ENCODE measurements at places on chromosomes 2 and 18. TPM values are rescaled to one million over a fixed set of nuclear protein-coding genes. Genes with fewer than 3 reads are reported as not detected.

Gene NEB
- 1.9 TPM for total RNA-seq

Gene CNPPD1
- 64.0 TPM for total RNA-seq

Gene CFAP221
- total RNA-seq: 26.3 TPM

Gene ALPG
- 0.49 TPM for total RNA-seq

Gene ARPC2
- total RNA-seq: 357 TPM

Gene SIX3
- not detected for total RNA-seq

Gene PLCD4
- total RNA-seq: 1.0 TPM

- no peak for DNase-seq
Measured at GRCh38 chr2:217790195-217790594, 212.6 kb downstream of the TNS1 start.

- no peak for DNase-seq
Measured at GRCh38 chr18:78144669-78145068, 834.9 kb upstream of the SALL3 start.

DNA sequence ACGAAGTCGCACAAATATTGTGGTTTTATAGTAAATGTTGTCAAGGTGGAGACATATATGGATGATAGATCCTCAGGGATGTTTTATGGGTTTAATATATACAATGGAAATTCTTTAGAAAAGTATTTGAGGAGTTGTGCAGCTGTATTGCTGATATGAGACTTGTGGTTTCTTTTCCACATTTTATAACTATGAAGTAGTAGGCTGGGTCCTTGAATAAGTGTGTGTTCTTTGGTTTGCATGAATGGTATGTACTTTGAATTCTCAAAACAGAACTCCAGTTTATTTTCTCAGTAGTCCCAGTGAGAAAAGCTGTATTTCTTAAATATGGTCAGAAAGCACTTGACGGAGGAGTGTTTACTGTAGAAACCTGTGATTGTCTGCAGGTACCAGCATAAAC, 42.4 kb downstream of the PLCL1 start:
- no peak for DNase-seq

DNA sequence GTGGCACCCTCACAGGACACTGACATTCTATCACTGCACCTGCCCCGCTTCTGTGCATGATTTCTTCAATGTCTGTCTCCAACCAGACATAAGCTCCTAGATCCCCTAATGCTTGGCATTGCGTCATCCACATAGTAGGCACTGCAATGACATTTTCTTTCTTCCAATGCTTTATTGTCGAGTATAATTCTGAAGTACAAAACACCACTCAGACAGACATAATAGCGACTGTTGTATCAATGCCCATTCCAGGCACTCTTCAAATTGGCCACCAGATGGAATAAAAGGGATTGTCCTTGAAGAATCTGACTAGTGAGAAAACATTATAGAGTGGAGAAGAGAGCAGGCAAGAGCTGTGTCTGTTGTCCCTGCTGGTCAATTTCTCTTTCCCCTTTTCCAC, 89.0 kb downstream of the LPIN1 start:
- DNase-seq: no peak

DNA sequence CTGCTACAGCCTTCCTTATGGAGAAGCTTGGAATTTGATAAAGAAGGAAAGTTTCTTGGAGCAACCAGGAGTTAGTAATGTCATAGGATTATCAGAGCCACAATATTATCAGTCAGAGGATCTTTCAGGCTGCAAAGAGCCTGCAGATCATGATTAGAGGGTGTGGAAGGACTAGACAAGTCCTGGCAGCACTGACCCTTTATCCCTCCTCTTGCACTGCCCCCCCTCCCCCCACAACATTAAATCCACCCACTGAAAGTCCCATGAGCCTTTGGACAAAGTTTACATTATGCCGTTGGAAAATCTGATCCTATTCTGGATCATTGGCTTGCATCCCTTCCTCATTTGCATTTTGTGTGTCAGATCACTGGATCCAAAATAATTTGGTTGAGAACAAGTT, 18.7 kb upstream of the IMPA2 start:
- no peak for DNase-seq

GRCh38 chr18:10059610-10060468, 146.0 kb downstream of the VAPA start:
- no peak for DNase-seq

DNA sequence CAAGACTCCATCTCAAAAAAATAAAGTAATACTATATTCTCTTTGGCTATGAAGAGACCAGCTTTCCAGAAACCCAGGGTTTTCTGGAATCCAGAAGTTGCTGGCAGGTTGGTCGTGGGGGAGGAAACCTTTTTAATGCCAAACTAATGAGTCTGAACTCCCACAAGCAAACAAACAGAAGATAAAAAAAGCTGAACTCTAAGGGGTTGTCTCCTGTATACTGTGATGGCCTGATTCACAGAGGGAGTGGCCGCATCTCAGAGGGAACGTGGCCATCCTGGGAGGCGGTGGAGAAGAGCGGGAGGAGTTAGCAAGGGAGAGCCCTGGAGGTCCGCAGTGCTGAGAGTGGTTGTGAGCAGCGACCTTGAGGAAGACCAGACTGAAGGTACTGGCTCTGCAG, 36.1 kb downstream of the LIMS1 start:
- DNase-seq: no peak

GRCh38 chr2:136135921-136136906, 18.3 kb upstream of the CXCR4 start:
- no peak for DNase-seq

GRCh38 chr18:46702471-46702870, 45.5 kb upstream of the LOXHD1 start:
- DNase-seq: no peak

DNA sequence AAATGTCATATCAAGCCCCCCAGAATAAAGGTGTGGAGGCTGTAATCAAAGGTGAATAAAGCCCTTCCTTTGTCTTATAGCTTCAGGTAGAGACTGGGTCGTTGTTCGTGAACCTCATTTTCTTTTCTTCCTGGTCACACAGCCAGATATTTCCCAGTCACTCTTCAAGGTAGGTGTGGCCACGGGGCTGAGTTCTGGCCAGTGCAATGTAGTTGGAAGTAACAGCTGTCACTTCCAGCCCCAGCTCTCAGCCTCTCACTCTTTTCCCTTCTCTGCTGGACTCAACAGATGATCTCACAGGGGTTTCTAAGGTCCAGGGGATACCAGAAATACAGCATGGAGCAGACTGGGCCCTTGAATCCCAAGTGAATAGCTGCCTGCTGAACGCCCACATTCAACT, 15.8 kb upstream of the TRPM8 start:
- DNase-seq: no peak

GRCh38 chr18:8756571-8756970, 51.2 kb downstream of the MTCL1 start:
- no peak for DNase-seq

- DNase-seq: no peak
Measured at GRCh38 chr2:16257322-16258028, 317.1 kb downstream of the MYCN start.

DNA sequence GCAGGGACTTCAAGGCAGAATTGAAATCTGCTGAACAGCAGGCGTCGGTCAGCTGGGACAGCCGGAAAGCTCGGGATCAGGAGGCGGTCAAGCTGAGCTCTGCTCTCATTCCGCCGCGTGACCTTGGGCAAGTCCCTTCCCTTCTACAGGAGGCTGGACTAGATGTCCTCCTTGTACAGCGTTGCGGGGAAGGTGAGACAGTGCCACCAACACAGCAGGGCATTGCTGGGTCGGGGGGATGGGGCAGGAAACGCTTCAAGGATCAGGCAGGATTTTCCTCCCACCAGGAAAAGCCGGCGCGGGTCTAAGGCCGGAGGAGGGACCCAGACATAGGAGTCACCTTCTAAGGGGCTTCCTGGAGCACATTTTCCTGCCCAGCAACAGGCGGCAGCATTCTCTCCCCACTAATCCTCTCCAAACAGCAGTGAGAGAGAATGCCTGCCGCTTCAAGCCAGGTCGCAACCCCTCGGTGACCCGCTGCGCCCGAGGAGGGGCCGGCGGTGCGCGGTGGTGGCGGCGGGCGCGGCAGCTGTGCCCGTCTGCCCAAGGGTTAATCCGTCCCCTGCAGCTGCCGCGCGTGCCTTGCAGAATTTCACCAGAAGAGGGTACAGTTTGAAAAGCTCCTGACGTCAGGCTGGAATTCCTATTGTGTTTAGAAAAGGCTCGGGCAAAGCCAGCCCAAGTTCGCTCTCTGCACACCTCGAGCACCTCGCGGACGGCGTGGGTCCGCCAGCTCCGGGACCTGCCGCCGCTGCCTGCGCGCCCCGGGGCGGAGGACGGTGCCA, at the start of gene KCNF1:
Gene KCNF1 (plus strand): TSS at position 644 of the 785 bp plus-strand sequence. CDS start 493 bp downstream, outside the sequence.
- DNase-seq: peak; percentile 62

- DNase-seq: no peak
Measured at GRCh38 chr2:201406077-201406662, 45.1 kb downstream of the TRAK2 start.

- no peak for DNase-seq
Measured at GRCh38 chr2:110818767-110819481, 86.6 kb downstream of the ACOXL start.

GRCh38 chr18:36088256-36088655, 20.9 kb upstream of the RPRD1A start:
- no peak for DNase-seq

DNA sequence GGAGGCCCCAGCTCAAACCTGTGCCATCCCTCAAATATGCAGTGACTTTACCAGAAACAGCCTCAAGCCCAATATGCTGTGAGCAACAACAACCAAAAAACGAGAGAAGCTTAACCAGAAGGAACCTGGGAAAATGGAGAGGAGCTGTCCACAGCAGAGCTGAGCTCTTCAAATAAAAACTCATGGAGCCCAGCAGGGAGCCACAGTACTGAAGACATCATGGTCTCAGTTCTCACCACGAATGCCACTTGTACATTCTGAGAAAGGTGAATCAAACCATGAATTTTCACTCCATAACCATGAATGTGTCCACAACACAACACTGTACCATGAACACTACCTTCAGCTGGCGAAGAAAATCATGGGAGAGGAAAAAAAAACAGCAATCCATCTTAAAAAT, 50.5 kb downstream of the KLHL14 start:
- DNase-seq: no peak

DNA sequence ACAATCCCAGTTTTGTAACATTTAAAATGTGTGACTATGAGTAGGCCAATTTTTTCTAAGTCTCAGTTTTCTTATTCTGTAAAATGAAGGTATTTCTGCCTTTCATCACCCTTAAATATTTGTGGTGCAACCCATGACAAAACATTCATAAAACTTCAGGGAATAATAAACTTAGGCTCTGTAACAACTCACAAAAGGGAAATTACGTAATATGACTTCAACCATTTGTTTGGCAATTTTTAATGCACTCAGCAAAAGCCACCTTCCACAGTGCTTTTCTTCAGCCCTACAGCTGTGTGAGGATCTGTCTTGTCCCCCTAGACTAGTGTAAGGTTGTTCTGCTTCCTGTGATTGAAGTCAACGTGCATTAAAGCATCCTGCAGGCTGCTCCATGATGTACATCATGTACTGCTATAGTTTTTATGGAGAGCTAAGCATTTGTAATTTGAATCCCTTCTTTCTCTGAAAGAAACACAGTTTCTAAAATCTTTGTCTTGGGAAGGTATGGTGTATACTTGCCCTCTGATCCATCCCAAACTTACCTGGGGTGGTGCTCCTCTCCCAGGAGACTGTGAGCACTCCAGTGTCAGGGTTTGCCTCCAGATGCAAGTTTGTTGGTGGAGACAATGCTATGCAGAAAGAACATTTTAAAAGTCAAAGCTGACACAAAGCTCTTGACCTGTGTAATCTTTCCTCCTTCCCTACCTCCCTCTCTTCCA, 39.1 kb downstream of the FN1 start:
- DNase-seq: no peak

DNA sequence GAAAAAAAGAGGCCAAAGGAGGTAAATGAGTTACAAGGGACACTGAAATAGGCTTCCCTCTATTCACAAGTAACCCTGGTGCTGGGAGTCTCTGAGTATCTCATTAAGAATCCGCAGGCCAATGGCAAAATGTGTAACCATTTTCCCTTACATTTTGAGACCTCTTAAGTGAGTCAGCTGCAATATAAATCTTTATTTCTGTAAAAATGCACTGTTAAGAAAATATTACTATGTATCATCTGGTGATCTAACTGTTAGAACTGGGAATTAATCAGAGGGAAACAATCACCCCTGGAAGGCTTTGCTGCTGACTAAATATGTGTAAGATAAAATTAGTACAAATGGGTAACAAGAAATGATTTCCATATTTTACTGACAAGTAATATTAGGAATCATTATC, 483.1 kb upstream of the CHST9 start:
- DNase-seq: no peak

DNA sequence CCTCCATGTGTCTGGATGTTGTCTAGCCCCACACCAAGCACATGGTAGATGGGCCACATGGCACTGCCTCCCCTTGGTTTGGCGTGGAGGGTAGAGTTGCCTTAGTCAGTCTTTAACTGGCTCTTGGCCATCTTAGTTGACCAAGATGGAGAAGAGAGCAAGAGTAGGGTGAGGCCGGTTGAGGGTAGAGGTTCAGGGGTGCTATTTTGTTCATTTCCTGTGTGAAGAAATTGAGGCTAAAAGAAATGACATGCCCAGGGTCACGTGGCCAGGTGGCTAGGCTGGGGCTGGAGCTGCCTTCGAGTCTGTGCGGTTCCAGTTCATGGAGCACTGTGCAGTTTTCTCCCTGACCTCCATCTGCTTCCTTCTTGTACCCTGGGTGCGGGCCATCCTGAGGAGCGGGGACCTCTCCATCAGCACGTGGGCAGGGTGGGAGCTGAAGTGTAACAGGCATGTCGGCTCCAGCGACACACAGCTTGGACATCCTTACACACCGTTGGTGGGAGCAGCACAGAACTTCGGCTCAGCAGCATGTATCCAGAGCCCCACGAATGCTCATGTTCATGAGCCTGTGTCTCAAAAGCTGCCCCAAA, 213.2 kb downstream of the GBX2 start:
- no peak for DNase-seq

GRCh38 chr18:69795791-69796190, 151.9 kb downstream of the CD226 start:
- no peak for DNase-seq

Data from upper lobe of right lung (tissue), 1 donor.